GM23248 (cell line): ENCODE measurements at places on chromosomes 3 and 15. TPM values are rescaled to one million over a fixed set of nuclear protein-coding genes. Genes with fewer than 3 reads are reported as not detected.

GRCh38 chr3:73056014-73056844, 5.2 kb upstream of the EBLN2 start:
- DNase-seq: peak; percentile 72
- H3K4me1 ChIP-seq: peaks cover 34% of the 10 kb centered on the region
- H3K27ac ChIP-seq: peak overlapping the region; percentile 12
- 0 out of 2 replicates have a peak, but pooled peaks cover 6% of the 10 kb centered on the region for H3K36me3 ChIP-seq
- H3K4me3 ChIP-seq: no peak overlapping the region

- H3K4me3 ChIP-seq: no peak overlapping the region
- DNase-seq: no peak
- H3K4me1 ChIP-seq: no peaks in the 10 kb centered on the region; the same call in 1 of the 2 replicates
- H3K27ac ChIP-seq: no peak overlapping the region
Measured at GRCh38 chr15:33191591-33191990, 2.9 kb downstream of the FMN1 start.

GRCh38 chr3:142929109-142929508, 34.4 kb downstream of the PAQR9 start:
- no peaks in the 10 kb centered on the region for H3K27me3 ChIP-seq
- peak; percentile 64 for DNase-seq
- no peak overlapping the region for H3K27ac ChIP-seq
- no peak overlapping the region for H3K4me3 ChIP-seq
- H3K36me3 ChIP-seq: no peaks in the 10 kb centered on the region
- H3K4me1 ChIP-seq: no peaks in the 10 kb centered on the region

DNA sequence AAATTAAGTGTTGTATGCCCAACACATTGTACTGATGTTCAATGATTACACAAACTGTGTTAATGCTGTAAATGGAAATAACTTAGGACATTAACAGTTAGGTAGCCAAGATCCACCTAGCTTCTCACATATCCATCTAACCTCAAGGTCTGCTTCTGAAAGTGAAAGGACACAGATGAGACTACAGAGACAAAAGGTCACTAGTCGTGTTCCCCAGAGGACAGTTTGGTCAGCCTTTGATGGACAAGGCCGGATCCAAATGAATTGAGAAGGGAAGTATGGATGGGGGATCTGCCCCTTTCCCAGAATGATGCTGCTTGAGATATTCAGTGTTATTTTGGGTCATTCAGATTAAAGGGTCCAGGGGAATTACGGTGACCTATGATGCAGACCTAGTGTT, 17.2 kb downstream of the ALDH1A2 start:
- H3K4me1 ChIP-seq: no peaks in the 10 kb centered on the region
- no peak overlapping the region for H3K4me3 ChIP-seq
- peaks cover 35% of the 10 kb centered on the region; the same call in 1 of the 2 replicates for H3K27me3 ChIP-seq
- DNase-seq: no peak

- H3K27ac ChIP-seq: no peak overlapping the region
- peaks cover 56% of the 10 kb centered on the region for H3K27me3 ChIP-seq
- DNase-seq: no peak
- no peak overlapping the region for H3K4me3 ChIP-seq
- H3K36me3 ChIP-seq: no peaks in the 10 kb centered on the region
Measured at GRCh38 chr15:69601711-69602504, 149.3 kb downstream of the RPLP1 start.

GRCh38 chr15:86327230-86327865, 247.7 kb downstream of the AGBL1 start:
- H3K4me3 ChIP-seq: no peak overlapping the region
- no peak for DNase-seq
- no peaks in the 10 kb centered on the region for H3K27me3 ChIP-seq
- H3K27ac ChIP-seq: no peak overlapping the region

DNA sequence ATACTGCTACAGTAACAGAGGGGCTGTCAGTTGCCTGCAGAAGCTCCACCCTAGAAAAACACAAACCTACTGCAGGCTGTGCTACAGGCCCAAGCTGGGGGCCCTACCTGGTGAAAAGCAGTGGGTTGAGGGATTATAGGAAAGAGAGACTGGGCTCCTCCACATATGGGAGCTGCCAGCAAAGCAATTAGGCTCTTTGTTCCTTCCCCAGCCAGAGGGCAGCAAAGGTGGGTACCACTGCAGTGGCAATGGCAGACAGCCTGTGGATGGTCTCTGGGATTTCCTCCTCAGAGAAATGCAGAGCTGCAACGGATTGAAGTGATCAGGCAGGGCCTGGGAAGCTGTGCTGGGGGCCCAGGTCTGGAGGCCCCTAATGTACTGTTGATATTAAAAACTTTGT, 19.1 kb upstream of the DNAAF4 start:
- DNase-seq: no peak
- no peak overlapping the region for H3K27ac ChIP-seq
- H3K4me1 ChIP-seq: peaks cover 6% of the 10 kb centered on the region
- H3K36me3 ChIP-seq: no peaks in the 10 kb centered on the region
- H3K27me3 ChIP-seq: no peaks in the 10 kb centered on the region
- H3K4me3 ChIP-seq: no peak overlapping the region

GRCh38 chr3:179373938-179374337, 26.4 kb downstream of the MFN1 start:
- no peaks in the 10 kb centered on the region for H3K27me3 ChIP-seq
- DNase-seq: no peak
- H3K4me3 ChIP-seq: no peak overlapping the region
- peaks cover 40% of the 10 kb centered on the region for H3K36me3 ChIP-seq

- H3K27ac ChIP-seq: no peak overlapping the region
- peaks cover 33% of the 10 kb centered on the region for H3K4me1 ChIP-seq
- DNase-seq: no peak
- H3K36me3 ChIP-seq: no peaks in the 10 kb centered on the region
Measured at GRCh38 chr15:58437531-58438105, 5.8 kb downstream of the LIPC start.

- no peak for DNase-seq
- H3K36me3 ChIP-seq: no peaks in the 10 kb centered on the region
- H3K4me1 ChIP-seq: no peaks in the 10 kb centered on the region
- no peaks in the 10 kb centered on the region; the same call in 1 of the 2 replicates for H3K27me3 ChIP-seq
- no peak overlapping the region for H3K4me3 ChIP-seq
Measured at GRCh38 chr15:31212326-31213080, 111.0 kb upstream of the TRPM1 start.

PLSCR4 gene
- 51.2 and 63.4 TPM in 2 replicates for total RNA-seq

KBTBD13 gene
- total RNA-seq: not detected in 2 replicates
